Stimulated activated CD4-positive, alpha-beta T cell treated with anti-CD3 and anti-CD28 coated beads, TNF-alpha, amount 100 ng/mL, for 24 hours (primary cell): ENCODE measurements at places on chromosomes 12 and 14.

GRCh38 chr12:52541709-52542108 lies 11.2 kb downstream of the KRT71 start:
- no peak for DNase-seq

DNA sequence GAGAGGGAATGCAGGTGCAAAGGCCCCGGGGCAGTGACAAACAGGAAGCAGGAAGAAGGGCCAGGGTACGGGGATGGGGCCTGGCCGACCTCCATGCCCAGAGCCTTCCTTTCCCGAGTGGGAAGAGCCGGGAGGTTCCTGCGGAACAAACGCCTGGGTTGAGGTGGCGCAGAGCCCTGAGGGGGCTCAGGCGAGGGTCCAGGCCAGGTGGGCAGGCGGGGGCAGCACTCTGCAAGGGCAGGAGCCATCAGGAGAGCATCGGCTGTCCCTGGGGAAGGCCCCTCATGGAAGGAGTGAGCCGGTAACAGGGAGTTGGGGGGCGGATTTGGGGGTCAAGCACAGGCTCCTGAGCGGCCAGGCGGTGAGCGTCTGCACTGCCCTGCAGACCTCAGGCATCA lies 18.1 kb upstream of the FBRSL1 start:
- DNase-seq: no peak

- no peak for DNase-seq
Measured at GRCh38 chr12:80553316-80553715, 109.3 kb downstream of the PTPRQ start.

- DNase-seq: no peak
Measured at GRCh38 chr12:74043343-74043742, 494.3 kb upstream of the ATXN7L3B start.

DNA sequence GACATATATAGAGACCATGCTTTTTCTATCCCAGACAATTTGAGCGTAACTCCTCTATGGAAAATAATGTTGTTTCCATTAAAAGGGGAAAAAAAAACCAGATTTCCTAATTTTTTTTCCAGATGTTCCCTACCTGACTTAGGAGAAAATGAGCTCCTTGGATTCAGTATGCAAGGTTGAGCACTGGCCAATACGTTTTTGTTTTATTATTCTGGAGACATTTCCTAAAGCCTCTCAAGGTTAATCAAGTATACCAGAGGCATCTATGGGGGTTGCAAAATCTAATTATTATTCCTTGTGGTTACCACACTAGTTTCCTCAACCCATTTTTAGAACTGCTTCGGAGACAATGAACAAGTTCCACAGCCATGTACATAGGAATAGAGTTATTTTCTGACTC lies 291.3 kb downstream of the SLC16A7 start:
- DNase-seq: no peak
